ENCODE measurements at places on chromosomes 13 and 19. TPM values are rescaled to one million over a fixed set of nuclear protein-coding genes. Genes with fewer than 3 reads are reported as not detected.

PKN1 gene
- 61.0 TPM for total RNA-seq

ZNF724 gene
- total RNA-seq, result 1.3 TPM

HCN2 gene
- 33.1 TPM for total RNA-seq

ICAM5 gene
- total RNA-seq, result 0.61 TPM

MTMR6 gene
- total RNA-seq, result 9.4 TPM

MAB21L1 gene
- not detected for total RNA-seq

MAP1S gene
- 29.4 TPM for total RNA-seq

ZNF600 gene
- 0.30 TPM for total RNA-seq

PRKCG gene
- total RNA-seq, result 5.8 TPM

NLRP11 gene
- not detected for total RNA-seq

OR7A5 gene
- total RNA-seq, result not detected

SIGLEC11 gene
- not detected for total RNA-seq

CCDC169 gene
- 0.46 TPM for total RNA-seq

CDX2 gene
- total RNA-seq, result 1.5 TPM

SLC8A2 gene
- 0.15 TPM for total RNA-seq

RHPN2 gene
- total RNA-seq, result 57.5 TPM

CEBPA gene
- total RNA-seq, result 7.5 TPM

RPS15 gene
- 1,399 TPM for total RNA-seq

LRRC8E gene
- total RNA-seq, result 5.9 TPM

ACP5 gene
- 0.29 TPM for total RNA-seq

SIGLECL1 gene
- not detected for total RNA-seq

PCDH20 gene
- total RNA-seq, result not detected

GATAD2A gene
- 42.7 TPM for total RNA-seq

MCEMP1 gene
- total RNA-seq, result not detected

RUVBL2 gene
- 231 TPM for total RNA-seq

CFAP97D2 gene
- total RNA-seq, result not detected

THAP8 gene
- total RNA-seq, result 6.4 TPM

ZNF526 gene
- total RNA-seq, result 18.8 TPM

ANKRD24 gene
- total RNA-seq, result 0.28 TPM

IFNL1 gene
- not detected for total RNA-seq

APC2 gene
- total RNA-seq, result 2.0 TPM

CGB3 gene
- not detected for total RNA-seq

C19orf33 gene
- total RNA-seq, result 732 TPM

NBEA gene
- total RNA-seq, result 1.9 TPM

AXL gene
- total RNA-seq, result 158 TPM

KL gene
- 0.02 TPM for total RNA-seq

CEACAM3 gene
- not detected for total RNA-seq

IZUMO2 gene
- not detected for total RNA-seq

MBD3L3 gene
- total RNA-seq, result not detected

FAM98C gene
- total RNA-seq, result 26.5 TPM

ZNF418 gene
- total RNA-seq, result 0.90 TPM

MTUS2 gene
- not detected for total RNA-seq

TRPM4 gene
- total RNA-seq, result 7.2 TPM

All from A549 treated with CpdA at 1 μM for 4 hours (cell line).